Spinal cord (tissue), 10 donors: ENCODE measurements at places on chromosomes 7 and 10. TPM values are rescaled to one million over a fixed set of nuclear protein-coding genes. Genes with fewer than 3 reads are reported as not detected.

Gene CDC14C
- 0.11 TPM for polyA plus RNA-seq

Gene NODAL
- 2.6 TPM for polyA plus RNA-seq

Gene DPP6
- polyA plus RNA-seq, result 104 TPM

Gene LIPK
- polyA plus RNA-seq, result not detected
